Activated CD4-positive, alpha-beta T cell treated with anti-CD3 and anti-CD28 coated beads, Interleukin-2, Interleukin-6, amounts not matched to agents 100 ng/mL and 50 ng/mL, durations not matched to agents 16 hours and 8 hours (primary cell): ENCODE measurements at places on chromosomes 2 and 18.
A peak's percentile ranks its signal among the peaks of the same experiment; 100 is the strongest.

GRCh38 chr2:171522788-171523087, 464 bp downstream of the CYBRD1 start:
- peak; percentile 12 for DNase-seq

- DNase-seq = no peak
These were observed 70.0 kb downstream of the PXDN start for GRCh38 chr2:1674276-1674675.

GRCh38 chr2:18708203-18708715, 118.9 kb upstream of the NT5C1B start:
- no peak for DNase-seq

- peak; percentile 92 for DNase-seq
These were observed 36.5 kb upstream of the GLS start for GRCh38 chr2:190843890-190844699.

GRCh38 chr2:233792720-233793119, 14.6 kb downstream of the MROH2A start:
- no peak for DNase-seq

DNA sequence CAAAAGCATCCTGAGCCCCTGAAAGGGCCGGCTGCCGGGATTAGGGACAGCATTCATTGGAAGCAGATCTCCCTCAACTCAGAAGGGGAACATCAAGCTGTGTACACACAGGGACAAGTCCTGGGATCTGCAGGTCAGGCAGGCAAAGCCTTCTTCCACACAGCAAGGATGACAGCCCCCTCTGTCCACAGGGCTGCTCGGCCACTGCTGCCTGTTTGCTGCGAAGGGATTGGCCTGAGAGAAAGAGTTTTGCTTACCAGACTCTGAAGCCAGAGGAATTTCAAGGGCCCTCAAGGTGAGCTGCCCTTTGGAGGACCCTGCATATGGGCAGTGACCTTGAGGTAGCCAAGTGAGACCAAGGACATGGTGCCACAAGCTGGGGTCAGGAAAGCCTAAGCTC, 11.1 kb downstream of the ZBTB7C start:
- DNase-seq = no peak

DNA sequence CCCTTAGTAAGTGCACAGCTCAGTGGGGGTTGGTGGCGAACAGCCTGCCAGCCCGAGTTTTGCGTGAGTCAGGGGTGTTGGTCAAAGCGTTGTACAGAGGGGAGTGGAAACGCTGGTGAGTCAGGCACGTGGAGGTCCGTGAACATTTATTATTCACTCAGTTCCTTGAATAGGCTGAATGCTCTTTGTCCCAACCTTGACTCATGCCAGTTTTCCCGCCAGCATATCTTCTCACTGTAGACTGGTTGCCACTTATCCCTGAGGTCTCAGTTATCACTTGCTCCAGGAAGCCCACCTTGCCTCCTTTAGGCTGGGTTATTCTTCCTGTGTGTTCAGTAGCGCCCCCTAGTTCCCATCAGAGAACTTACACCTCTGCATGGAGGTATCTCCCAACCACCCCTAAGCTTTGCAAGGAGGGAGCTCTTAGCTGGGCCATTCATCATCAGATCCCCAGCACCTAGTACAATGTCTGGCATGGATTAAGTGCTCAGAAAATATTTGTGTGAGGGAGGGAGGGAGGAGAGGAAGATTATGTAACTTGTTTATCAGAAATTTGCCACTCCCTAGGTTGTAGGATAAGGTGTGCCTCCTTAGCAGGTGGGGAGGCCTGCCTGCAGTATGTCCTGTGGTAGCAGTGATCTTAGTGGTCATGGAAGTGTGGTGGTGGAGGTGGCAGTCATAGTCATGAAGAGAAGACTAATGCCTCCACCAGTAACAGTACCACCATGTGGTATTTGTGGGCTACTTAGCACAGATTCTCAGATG, 72.1 kb downstream of the CABLES1 start:
- no peak for DNase-seq

- no peak for DNase-seq
These were observed 554.9 kb downstream of the PLCL1 start for GRCh38 chr2:198359308-198359707.

DNA sequence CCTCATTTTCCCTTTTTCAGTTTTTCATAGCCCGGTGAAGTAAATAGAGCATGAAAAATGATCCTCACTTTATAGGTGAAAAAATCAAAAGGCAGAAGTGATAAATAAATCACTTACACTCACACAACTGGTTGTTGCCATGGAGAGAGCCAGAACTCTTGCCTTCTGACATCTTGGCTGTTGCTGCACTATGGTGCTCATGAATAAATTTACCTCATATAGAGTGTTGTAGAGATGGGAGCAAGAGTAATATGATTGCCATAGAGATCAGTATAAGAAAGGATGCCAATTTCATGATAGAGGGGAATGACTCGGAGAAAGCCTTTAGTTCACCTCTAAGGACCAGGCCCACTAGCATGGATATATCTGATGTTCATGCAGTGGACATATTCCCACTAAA, 82.5 kb upstream of the TMEM178A start:
- DNase-seq = no peak

DNA sequence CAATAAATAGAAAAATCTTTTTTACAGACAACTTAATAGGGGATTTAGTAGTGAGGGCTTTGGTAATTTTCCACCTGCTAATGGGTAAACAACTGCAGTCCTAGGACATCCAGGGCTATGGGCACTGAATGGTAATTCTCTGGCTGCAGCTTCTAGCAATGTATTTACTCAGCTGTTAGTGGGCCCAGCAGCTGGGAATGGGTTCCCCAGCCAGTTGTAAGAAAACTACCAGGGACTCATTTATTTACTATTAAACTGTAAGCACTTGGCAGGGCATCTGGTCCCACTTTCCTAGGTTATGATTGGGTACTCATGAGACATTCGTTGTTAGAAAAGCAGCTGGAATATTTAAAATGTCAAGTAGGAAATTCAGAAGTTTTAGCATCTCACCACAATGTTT, 363.8 kb upstream of the TRIB2 start:
- DNase-seq = no peak

GRCh38 chr2:188522517-188522916, 230.8 kb downstream of the GULP1 start:
- DNase-seq = no peak

GRCh38 chr2:203470371-203470770, 64.7 kb downstream of the RAPH1 start:
- no peak for DNase-seq

DNA sequence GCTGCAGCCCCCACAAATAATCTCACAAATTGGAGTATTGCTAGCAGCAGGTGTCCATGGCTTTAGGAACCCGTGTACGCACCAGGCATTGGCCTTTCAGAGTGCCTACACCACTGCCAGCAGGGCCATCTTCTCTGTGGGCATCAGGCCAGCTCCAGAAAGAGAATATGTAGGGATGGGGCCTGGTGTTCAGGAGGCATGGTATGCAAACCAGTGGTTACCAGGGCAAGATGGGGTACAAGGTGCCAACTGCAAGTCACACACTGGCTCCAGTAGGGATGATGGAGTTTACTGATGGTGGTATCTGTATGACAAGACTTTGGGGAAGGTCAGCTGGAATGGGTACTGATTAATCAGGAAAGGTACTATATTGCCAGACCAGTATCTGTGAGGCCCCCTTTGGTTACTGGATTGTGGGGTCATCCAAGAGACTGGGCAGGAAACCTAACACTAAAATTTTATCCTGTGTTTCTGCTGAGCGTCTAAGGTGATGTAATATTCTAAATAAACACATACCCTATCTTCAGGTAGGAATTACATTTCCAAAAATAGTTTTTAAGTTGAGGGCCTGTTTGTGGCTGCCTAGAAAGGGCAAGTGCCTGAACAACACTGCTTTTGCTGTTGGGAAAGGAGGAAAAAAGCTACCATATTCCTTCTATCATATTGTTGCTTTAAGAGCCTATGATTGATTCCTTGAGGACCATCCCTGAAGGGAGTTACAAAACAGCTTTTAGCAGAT, 9.0 kb downstream of the CNOT9 start:
- DNase-seq = no peak

GRCh38 chr2:34785206-34785785, 1186.2 kb upstream of the FAM98A start:
- DNase-seq = no peak

GRCh38 chr2:61664190-61664589, 126.0 kb upstream of the XPO1 start:
- DNase-seq = no peak

DNA sequence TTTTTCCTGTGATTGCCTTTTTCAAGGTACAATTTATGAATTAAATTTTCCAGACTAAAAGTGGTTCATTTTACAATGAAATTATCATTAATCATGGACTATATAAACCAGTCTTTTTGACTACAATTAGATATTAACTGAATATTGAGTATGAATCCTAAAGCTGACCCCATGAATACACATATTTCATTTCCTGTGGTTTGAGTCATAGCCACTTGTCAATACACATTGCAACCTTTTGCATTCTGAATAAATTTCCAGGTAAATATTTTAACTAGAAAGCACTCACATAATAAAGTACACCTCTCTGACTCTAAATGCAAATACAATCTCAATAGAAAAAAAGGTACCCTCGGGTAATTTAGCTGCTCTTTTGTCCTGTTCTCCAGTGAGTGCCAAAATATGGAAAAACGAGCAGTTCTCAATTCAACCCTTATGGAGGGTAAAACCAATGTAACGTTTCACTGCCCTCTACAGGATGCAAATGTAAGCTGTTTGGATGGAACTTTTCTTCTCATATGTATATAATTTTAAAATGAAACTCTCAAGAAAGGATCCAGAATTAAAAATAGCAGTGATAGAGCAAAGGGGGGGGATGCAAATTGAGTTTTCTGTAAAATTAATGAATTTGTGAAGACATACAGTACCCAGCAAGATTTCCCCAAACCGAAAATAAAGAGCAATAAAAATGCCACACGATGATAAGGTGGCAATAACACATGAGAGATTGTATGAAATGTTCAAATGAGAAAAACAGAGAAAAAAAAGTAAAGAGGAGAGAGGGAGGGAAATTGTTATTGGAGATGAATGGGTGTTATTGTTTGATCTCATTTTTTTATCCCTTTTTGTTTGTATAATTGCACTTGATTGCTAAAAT, 1795.7 kb upstream of the PIK3C3 start:
- peak; percentile 4 for DNase-seq

DNA sequence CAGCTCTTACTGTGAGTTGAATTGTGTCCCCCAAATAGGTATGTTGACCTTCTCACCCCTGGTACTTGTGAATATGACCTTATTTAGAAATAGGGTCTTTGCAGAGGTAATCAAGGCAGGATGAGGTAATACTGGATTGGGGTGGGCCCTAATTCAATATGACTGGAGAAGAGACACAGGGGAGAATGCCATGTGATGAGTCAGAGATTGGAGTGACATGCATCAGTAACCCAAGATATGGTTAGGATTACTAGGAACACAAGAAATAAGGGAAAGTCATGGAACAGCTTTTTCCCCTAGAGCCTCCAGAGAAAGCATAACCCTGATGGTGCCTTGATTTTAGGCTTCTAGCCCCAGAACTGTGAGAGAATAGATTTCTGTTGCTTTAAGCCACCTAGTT, 37.0 kb upstream of the ATP5MC3 start:
- no peak for DNase-seq

DNA sequence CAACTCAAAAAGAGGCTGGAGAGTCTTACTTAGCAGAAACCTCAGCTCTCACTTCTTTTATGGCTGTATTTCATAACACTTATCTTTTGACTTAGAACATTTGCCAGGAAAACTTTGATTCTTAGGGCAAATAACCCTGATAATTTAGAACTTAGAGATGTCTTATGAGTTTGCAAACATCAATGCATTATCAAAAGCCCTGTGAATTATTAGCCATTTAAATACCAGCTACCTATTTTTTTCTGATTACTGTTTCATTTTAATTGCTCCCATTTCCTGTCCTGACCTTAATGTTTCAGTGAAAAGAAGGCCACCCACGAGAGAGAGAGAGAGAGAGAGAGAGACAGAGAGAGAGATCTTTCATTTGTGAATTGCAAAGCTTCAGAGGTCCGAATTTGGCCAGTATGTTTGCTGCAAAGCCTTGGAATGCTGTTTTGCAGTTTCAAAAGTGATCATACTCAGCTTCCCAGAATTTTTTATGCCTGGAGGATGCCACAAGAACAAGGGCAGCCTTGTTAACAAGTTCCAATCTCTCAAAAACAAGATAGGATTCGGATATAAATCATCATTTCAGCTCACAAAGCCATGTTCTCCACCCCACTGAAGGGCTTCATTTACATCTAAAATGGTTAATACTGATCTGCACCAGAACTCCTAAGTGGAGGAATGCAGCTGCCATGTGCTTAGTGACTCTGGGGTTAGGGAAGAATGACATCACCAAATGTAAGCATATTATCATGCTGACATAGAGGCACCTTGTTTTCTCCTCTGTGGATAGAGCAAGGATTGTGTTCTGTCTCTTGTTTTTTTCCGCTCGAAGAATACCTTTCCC, 478.2 kb downstream of the ARHGAP15 start:
- DNase-seq = no peak
